HFFc6 (cell line): ENCODE measurements at places on chromosomes 16 and 17.

DNA sequence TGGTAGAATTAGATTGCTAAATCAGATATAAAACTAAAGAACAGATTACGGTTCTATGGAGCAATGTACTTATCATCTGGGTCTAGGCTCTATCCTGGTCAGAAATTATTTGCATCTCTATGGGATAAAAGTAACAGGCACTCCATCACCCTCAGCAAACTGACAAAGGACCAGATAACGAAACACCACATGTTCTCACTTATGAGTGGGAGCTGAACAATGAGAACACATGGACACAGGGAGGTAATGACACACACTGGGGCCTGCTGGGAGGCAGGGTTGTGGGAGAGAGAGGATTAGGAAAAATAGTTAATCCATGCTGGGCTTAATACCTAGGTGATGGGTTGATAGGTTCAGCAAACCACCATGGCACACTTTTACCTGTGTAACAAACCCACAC is 61.9 kb downstream of the MPHOSPH6 start:
- DNase-seq, result no peak

DNA sequence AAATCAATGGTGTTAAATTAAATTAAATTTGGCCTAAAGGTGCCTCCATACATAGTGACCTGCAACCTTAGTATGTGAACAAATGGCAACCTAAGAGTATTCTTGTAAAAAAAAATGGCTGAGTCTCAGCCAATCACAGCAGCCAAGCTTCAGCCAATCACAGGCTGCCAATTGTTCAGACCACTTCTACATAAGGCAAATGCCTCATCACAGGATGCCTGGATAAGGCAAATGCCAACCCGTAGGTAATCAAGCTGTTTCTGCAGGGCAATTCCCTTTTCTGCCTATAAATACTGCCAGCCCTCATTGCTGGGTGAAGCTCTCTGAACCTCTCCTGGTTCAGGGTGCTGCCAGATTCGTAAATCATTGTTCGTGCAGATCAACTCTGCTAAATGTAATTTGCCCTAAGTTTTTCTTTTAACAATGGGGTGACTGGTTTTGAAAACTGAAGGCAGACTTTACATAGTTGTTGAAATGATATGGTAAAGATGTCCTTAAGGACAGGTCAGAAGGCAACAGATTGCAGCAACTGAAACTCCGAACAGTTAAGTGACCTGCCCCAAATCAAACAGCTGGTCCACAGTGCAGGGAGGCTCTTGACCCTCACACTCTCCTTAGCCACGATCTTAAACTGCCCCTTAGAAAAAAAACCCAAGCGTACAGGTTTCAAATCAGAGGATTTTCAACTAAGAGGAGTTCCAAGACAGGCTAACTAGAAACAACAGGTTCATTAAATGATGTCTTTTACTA is 50.3 kb downstream of the N4BP1 start:
- no peak for DNase-seq

- DNase-seq, result no peak
Measured at GRCh38 chr17:48463526-48463925, 33.5 kb upstream of the SKAP1 start.

DNA sequence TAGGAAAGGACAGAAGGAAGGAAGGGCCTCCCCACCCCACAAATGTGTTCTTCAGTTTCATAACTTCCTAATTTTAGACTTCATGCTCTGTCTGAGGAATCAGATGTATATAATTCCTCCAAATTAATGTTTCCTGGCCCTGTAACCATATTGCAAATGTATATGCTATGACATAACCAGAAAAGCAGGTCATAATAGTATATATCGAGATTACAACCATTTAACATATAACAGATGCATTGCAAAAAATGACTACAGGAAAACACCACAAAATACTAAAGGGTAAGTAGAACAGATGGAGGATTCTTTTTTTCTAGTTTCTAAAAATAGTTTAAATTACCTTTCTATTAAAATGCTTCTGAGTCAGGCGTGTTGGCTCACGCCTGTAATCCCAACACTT is 3.1 kb upstream of the EXOC7 start:
- DNase-seq, result no peak

GRCh38 chr16:69223882-69224281 is 36.9 kb downstream of the SNTB2 start:
- DNase-seq, result no peak

DNA sequence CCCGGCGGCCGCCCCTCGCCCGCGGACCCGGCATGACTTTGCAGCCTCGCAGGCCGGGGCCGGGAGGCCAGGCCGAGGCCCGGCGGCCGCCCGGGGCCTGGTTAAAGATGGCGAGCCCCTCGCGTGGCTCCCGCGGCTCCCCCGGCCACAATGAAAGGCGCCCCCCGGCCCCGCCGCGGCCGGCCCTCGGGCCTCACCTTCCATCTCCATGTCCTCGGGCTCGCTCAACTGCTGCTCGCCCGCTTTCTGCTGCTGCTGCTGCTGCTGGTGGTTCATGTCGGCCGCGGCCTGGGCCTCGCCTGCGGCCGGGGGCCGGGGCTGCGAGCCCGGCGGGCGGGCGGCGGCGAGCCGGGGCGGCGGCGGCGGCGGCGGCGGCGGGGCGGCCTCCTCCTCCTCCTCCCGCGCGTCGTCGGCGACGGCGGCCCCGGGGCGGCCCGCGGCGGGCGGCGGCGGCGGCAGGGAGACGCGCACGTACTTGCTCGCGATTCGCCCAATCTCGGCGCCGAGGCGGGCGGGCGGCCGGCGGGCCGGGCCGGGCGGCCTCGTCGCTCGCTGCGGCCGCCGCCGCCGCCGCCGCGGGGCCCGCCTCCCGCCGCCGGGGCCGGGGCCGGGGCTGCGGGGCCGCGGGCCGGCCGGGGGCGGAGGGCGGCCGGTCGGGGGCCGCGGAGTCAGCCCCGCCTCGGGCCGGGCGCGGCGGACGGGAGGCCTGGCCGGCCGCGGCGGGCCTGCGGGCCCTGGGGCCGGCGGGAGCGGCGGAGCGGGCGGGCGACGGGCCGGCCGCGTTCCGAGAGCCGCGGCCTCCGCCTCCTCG is 491 bp downstream of the USP7 start:
- DNase-seq, result no peak

- no peak for DNase-seq
Measured at GRCh38 chr17:82815790-82816305, 24.0 kb downstream of the ZNF750 start.

GRCh38 chr17:31163091-31163781 is 68.5 kb downstream of the NF1 start:
- no peak for DNase-seq

DNA sequence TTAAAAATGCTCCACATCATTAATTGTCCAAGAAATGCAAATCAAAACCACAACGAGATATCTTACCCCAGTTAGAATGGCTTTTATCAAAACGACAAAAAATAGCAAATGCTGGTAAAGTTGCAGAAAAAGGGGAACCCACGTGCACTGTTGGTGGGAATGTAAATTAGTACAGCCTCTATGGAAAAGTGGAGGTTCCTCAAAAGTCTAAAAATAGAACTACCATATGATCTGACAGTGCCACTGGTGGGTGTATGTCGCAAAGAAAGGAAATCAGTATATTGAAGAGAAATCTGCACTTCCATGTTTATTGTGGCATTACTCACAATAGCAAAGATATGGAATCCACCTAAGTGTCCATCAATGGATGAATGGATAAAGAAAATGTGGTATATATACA is 38.2 kb upstream of the ZFHX3 start:
- no peak for DNase-seq

DNA sequence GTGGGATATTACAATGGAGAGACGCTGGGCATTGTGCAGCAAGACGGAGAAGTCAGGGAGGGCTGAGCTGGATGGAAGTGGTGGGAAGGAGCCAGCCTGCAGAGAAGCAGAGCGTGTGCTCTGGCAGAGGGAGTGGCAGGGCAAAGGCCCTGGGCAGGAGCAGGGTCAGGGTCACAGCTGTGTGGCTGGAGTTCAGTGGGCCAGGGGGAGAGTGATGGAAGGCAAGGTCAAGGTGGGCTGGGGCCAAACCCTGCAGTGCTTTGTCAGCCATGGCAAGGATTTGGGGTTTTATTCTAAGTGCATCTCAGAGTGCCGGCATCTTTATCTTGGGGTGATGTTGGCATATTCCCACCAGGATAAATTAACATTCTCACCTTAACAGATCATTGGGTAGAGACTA is 31.9 kb upstream of the C16orf78 start:
- no peak for DNase-seq

DNA sequence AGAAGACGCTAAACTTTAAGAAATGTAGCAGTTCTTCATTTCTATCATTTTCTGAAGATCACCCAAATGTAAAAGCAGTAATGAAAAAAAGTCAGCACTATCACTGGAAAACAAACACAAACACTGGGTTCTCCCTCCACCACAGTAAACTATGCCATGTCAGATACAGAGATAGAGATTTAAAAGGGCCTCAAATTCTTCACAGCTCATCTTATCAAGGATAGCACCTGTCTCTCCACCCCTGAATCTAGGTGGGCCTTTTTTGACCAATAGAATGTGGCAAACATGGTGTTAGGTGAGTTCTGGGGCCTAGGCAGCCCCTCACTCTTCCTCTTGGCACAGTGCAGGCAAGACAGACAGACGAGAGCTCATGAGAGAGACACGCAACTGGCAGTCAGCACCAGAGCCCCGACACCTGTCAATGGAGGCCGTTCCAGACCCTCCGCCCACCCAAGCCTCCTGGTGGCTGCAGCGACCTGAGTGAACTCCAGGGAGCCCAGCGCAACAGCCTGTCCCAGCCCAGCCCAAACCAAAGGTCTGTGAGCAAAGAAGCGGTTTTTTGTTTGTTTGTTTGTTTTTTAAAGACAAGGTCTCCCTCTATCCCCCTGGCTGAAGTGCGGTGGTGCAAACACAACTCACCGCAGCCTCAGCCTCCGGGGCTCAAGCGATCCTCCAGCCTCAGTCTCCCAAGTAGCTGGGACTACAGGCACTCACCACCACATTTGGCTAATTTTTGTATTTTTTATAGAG is 79.8 kb downstream of the TBC1D16 start:
- DNase-seq, result no peak

GRCh38 chr17:75701288-75701687 is 20.0 kb upstream of the ITGB4 start:
- no peak for DNase-seq

GRCh38 chr16:66691234-66691633 is 5.3 kb downstream of the CMTM4 start:
- DNase-seq, result no peak

DNA sequence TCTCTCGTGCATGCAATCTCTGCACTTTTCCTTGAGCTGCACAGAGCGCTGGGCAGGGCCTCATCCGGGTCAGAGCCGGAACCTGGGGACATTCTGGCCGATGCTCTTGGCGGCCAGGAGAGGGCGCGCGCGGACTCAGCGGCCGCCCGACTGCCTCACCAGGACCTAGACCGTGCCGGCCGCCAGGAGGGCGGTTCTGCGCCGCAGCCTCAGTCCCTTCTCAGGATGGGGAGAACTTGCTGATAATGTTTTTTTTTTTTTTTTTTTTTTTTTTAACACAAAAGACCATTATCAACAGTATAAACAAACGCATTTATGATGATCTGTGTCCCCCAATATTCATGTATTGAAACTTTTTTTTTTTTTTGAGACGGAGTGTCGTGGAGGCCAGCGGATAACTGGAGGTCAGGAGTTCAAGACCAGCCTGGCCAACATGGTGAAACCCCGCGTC is 8.1 kb upstream of the FLYWCH2 start:
- peak; percentile 46 for DNase-seq

DNA sequence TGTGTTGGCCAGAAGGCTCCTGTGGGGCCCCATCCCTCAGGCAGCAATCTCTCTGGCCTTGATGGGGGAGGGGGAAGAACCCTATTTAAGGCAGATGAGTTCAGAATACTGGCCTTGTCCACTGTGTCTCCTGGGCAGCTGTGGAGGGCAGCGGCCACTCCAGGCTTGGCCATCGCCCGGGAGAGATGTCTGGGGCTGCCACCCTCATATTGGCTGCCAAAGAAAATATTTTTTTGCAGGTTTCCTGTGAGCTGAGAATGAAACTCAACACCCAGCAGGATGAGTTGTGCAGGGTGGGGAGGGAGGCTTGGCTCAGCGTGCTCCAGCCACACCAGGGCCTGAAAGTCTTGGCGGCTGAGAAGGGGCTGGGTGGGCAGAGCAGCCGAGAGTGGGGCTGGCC is 14.4 kb upstream of the TIMP2 start:
- DNase-seq, result no peak

DNA sequence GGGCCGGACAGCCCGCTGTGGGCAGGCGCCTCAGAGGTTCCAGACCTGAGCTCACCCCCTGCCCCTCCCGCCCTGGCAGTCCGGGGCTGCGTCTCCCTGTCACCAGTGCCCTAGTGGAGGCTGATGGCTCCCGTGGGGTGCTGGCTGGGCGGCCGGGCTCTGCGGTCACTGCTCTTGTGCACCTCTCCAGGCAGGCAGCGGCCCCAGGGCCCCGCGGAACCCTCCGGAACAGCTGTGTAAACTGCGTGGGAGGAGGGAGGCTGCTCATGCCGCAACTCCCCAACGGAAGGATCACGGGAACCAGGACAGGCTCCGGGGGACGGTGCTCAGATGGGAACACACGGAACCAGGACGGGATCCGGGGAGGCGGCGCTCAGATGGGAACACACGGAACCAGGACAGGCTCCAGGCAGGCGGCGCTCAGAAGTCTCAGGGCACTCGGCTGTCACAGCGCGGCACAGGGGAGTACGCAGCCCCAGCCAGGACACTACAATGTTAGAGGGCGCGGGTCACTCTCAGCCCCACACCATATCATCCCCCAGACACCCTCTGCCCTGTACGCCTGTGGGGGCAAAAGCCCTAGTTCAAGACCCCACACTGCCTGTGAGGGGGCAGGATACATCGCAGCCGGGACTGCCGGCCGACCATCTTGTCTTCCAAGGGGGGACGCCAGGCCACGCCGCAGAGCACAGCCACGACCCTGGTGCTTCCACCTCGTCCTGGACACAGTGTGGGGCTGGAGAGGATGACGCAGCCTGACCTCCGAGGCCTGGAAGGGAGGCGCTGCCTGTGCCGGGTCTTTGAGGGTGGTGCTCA is 74.0 kb upstream of the GNG13 start:
- DNase-seq, result no peak
